ENCODE measurements at places on chromosomes 1 and 21.

GRCh38 chr1:19457607-19458006 is 27.7 kb downstream of the CAPZB start:
- DNase-seq: no peak

DNA sequence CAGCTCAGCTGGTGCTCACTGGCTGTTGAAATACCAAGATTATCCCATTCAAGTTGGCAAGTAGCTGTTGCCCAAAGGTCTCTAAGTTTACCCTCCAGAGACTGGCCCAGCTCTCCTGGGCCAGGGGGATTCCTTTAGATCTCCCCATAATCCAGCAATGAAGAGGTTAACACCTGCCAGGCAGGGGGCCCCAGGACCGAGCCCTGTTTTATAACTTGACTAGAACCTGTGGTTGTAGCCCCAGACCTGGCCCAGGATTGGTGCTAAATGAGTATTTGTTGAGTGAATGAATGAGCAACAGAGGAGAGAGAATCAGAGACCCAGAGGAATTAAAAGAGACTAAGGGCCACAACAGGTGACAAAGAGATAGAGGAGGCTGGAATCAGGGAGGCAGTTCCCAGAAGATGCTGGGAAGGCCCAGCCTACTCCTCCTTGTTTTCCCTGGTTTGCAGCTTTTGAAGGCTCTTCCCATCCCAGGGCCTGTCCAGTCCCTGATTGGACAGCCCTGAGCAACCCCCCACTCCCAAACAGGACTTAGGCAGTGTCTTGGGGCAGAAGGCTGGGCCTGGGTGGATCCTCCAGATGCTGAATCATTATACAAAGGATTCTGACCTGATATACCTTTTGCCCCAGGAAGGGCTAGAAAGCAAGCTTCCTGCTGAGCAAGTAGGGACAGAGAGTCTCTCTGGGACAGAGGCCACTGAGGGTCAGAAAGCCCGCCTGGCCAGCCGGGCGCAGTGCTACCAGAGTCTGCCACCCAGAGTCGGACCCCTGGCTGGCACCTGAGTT is 2.4 kb upstream of the RHBG start:
- no peak for DNase-seq

GRCh38 chr1:17755120-17755519 is at the start of gene ACTL8:
ACTL8 (plus strand) TSS chr1:17755333; CDS start chr1:17823009, 67,676 bp downstream.
- DNase-seq: peak; percentile 12

GRCh38 chr1:197998110-197998509 is 80.9 kb downstream of the LHX9 start:
- DNase-seq: no peak
